ENCODE measurements at places on chromosomes 12 and 14. TPM values are rescaled to one million over a fixed set of nuclear protein-coding genes. Genes with fewer than 3 reads are reported as not detected.

DNA sequence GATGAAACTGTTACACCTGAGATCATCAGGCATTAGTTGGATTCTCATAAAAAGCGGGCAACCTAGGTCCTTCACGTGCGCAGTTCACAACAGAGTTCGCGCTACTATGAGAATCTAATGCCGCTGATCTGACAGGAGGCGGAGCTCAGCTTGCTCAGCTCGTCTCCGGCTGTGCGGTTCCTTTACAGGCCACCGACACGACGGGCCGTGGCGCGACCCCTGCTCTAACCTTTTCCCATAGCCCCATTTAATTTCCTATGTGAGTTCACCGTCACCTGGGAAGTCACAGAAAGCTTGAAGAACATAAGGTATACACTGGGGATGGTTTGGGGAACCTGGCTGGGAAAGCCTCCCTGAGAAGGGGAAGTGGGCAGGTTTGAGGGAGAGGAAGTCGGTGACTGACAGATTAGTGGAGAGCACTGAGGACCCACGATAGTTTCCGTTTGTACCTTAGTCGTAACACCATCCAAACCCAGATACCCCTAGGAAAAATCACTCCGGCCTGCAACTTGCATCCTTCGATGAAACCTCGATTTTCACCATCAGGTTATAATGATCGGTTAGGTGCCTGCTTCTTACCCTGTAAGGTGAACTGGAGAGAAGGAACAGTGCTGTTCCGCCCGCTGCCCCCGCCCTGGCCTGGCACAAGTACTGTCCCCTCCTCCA lies 2.8 kb upstream of the AAAS start:
- H3K4me1 ChIP-seq: peaks cover 42% of the 10 kb centered on the region
- peaks cover 12% of the 10 kb centered on the region for H3K27me3 ChIP-seq
- peak; percentile 73 for DNase-seq
- H3K27ac ChIP-seq: peak overlapping the region; percentile 97

GRCh38 chr14:104744484-104744883 lies 8.5 kb upstream of the SIVA1 start:
- DNase-seq: no peak
- H3K4me1 ChIP-seq: peaks cover 16% of the 10 kb centered on the region
- H3K27me3 ChIP-seq: no peaks in the 10 kb centered on the region
- H3K4me3 ChIP-seq: no peak overlapping the region
- H3K27ac ChIP-seq: no peak overlapping the region

DNA sequence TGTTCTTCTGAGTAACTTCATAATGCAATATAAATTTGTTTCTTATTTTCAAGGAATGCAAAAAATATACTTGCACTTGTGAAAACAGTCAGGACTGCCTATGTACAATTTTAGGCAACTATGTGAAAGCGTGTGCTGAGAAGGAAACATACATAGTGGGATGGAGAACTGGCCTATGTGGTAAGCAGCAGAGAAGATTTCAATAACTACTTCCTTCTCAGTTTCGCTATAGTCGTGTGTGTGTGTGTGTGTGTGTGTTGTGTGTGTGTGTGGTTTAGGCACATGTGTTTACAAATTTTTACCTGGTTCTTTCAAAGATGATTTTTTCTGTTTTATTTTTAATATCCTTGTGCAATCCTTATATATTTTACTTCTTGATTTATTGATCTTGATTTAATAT lies 211.8 kb downstream of the LRRK2 start:
- H3K4me1 ChIP-seq: no peaks in the 10 kb centered on the region
- DNase-seq: no peak
- no peak overlapping the region for H3K27ac ChIP-seq
- no peak overlapping the region for H3K4me3 ChIP-seq
- H3K27me3 ChIP-seq: no peaks in the 10 kb centered on the region

DNA sequence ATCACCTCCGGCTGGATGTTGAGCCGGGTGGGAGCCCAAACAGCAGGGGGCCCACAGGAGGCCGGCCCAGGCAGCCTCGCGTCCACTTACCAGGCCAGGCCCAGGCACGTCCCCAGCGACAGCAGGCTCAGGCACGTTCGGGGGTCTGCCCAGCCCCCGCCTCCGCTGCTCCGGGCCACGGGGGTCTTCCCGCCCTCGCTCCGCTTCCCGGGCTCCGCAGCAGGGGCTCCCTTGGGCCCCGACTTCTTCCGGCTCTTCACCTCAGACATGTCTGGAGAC lies 216 bp downstream of the IKBIP start:
- no peaks in the 10 kb centered on the region for H3K27me3 ChIP-seq
- peaks cover 44% of the 10 kb centered on the region for H3K4me1 ChIP-seq

NT5DC3 gene
- 3.4 TPM for total RNA-seq

SPTB gene
- total RNA-seq: 0.10 TPM

KLRB1 gene
- 17.4 TPM for total RNA-seq

SPX gene
- total RNA-seq: 1.1 TPM

HOXC12 gene
- total RNA-seq: not detected
